Omental fat pad (tissue), 4 donors: ENCODE measurements at places on chromosomes 1 and 21. TPM values are rescaled to one million over a fixed set of nuclear protein-coding genes. Genes with fewer than 3 reads are reported as not detected.

- DNase-seq = no peak
Observed at GRCh38 chr1:12047120-12047876, 15.8 kb upstream of the TNFRSF8 start.

Gene IQCC
- 1.2 TPM for total RNA-seq

- no peak for DNase-seq
Observed at GRCh38 chr1:117894078-117894477, 35.3 kb downstream of the GDAP2 start.

DNA sequence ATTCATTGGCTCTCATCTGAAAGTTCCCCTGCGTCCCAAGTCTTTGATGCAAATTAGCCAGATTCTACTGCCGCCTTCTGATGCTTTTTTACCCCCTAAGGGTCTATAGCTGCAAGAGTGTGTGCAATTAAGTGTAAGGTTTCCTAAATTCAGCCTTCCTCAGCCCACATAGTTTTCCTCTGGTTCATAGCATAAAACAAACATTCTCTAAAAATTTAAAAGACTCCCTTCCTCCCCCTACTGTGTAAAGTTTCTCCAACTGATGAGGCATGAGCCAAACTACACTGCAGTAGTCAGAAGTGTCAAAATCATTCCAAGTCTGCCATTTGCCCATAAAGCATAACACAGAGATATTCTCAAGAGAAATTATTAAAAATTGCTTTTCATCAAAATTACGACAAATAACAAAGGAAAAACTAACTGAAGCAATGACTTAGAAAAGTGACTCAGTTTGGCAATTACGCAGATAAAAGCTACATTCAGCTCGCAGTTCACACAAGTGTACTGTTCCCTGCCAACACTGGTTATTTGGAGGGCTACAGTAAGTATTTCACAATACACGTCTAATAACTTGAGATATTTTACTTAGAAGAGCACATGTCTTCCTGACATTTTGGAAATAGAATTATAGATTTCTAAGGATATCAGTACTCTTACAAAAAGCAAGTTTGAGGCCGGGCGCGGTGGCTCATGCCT is 15.4 kb downstream of the KCNH1 start:
- DNase-seq = no peak

GRCh38 chr1:199766218-199766792 is 261.2 kb upstream of the NR5A2 start:
- DNase-seq = no peak

DNA sequence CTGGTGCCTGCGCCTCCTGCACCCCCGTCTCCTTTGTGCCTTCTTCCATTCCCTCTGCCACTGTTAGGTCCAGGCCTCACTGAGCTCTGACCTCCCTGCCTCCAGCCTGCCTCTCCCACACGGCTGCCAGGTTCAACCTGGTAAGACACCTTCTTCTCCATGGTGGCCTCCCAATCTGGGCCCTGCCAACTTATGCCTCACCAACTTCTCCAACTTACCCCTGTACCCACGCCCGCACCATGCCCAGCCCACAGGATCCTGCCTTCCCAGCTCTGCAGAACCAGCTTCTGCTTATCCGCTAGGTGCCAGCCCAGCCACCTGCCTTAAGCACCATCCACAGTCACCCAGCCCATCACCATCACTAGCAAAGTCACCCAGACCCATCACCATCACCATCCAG is 37.2 kb downstream of the PDE9A start:
- no peak for DNase-seq

GRCh38 chr21:38968887-38969543 is 163.3 kb downstream of the ETS2 start:
- no peak for DNase-seq

DNA sequence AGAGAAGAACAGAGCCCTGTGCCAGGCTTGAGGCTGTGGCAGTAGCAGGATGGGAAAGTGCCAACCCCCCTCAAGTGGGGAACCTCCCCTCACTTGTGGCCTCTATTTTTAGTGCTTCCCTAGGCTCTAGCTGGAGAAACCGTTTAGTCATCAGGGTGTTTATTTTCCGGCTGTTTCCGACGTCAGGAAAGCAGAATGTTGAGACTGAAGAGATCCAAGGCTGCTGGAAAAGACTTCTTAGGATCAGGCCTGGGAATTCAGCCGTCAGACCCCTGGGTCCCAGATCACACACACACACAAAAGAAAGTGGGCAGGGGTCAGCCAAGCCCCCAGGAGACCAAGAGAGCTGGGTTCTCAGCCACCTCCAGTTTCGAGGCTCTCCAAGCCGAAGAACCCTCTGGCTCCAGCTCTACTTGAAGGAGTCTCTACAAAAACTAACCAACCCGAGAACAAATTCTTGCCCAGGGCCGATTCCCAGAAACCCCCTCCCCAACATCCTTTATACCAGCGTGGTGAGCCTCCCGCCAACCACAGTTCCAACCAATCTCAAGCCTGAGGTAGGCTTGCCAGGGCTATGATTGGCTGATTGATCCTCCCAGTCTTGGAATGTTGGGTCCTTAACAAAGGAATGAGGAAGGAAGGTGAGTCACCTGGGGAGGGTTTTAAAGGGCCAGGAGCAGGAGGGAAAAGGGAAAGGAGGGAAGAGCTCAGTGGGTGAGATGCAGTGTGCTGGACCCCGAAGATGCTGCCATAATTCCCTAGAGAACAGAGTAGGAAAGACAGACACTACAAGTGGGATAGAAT is 2.5 kb upstream of the MEF2D start:
- no peak for DNase-seq

Gene NPHS2
- total RNA-seq = not detected

Gene AMY1B
- total RNA-seq = not detected

GRCh38 chr21:16407403-16408240 is 677.8 kb downstream of the USP25 start:
- no peak for DNase-seq

DNA sequence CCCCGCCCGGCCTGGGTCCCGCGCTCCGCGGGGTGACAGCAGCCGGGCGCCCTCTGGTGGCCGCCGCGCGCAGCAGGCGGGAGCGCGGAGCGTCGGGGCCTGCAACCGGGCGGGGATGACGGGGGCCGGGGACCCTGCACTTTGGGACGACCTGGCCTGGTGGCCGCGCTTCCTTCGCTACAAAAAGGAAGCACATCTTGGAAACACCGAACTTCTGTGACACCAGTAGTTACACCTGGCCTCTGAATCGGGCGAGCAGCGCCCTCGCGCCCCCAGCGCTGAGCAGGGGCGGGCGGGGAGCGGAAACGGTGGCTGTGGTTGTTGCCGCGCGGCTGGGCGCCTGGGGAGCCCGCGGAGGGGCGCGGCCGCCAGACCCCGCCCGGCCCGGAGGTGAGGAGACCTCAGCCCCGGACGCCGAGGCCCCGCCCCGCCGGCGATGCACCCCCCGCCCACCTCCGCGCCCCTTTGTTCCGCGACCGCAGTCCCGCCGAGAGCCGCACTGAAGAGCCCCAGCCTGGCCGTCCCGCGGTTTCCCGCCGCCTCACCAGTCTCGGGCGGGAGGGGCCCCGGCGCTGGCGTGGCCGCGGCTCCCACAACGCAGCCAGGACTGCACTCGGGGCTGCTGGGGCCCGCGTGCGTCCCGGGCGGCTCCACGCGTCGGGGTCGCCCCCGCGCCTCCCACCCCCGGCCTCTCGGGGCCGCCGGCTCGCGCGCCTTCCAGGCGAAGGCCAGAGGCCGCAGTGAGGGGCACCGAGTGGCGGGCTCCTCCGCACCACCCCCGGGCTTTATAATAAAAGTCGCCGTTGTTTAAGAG is 59.3 kb downstream of the H3-3A start:
- no peak for DNase-seq

- no peak for DNase-seq
Observed at GRCh38 chr1:66262208-66262963, 271.6 kb upstream of the SGIP1 start.

- DNase-seq = no peak
Observed at GRCh38 chr1:246151796-246152434, 355.2 kb downstream of the SMYD3 start.
